ENCODE measurements at places on chromosomes 5 and 9. TPM values are rescaled to one million over a fixed set of nuclear protein-coding genes. Genes with fewer than 3 reads are reported as not detected.

The F12 gene
- 3.2 TPM for total RNA-seq

The IL3 gene
- not detected for total RNA-seq

The NME5 gene
- 17.0 TPM for total RNA-seq

The COL23A1 gene
- total RNA-seq, result 2.8 TPM

The VCAN gene
- 473 TPM for total RNA-seq

The SMIM33 gene
- not detected for total RNA-seq

The SOWAHA gene
- 1.2 TPM for total RNA-seq

The HMCN2 gene
- 2.4 TPM for total RNA-seq

The PNPLA7 gene
- 0.89 TPM for total RNA-seq

The ALG2 gene
- 39.4 TPM for total RNA-seq

The SVEP1 gene
- total RNA-seq, result 10.9 TPM

GRCh38 chr9:131635285-131635684 is 90.0 kb downstream of the PRRT1B start:
- H3K36me3 ChIP-seq, result peaks cover 23% of the 10 kb centered on the region
- peaks cover 12% of the 10 kb centered on the region for H3K4me1 ChIP-seq
- no peaks in the 10 kb centered on the region for H3K27me3 ChIP-seq
- H3K27ac ChIP-seq, result no peak overlapping the region
- no peak for DNase-seq

- peaks cover 6% of the 10 kb centered on the region for H3K4me1 ChIP-seq
- no peaks in the 10 kb centered on the region for H3K27me3 ChIP-seq
- H3K27ac ChIP-seq, result no peak overlapping the region
These were observed 48.5 kb downstream of the NEK6 start for GRCh38 chr9:124306098-124306735.

DNA sequence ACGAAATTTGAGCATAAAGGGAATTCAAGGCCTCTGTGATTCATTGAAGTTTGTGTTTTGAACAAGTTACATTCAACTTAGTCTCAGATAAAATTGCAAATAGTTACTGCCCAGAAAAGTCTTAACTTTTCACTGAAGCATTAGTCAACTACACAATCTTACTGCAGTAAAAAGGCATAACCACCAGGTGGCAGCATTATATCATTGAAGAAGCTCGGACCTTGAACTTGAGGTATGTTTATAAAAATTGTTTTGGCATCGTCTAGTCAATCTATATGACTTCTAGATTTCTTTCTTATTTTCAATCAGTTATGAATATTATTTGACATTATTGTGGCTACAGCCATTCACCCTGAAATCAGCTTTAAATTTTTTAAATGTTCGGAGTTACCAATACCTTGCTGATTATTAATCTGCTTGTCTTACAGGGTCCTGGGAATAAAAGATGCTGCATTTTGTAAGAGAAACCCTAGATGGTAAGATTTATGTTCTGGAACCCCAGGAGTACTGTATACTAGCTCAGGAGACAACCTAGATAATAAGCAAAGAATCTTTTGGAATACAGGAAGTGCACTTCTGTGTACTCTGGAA is 83.9 kb upstream of the GRAMD2B start:
- H3K27me3 ChIP-seq, result no peaks in the 10 kb centered on the region
- H3K36me3 ChIP-seq, result no peaks in the 10 kb centered on the region
- H3K27ac ChIP-seq, result no peak overlapping the region
- no peak overlapping the region for H3K4me3 ChIP-seq
- DNase-seq, result peak; percentile 51

DNA sequence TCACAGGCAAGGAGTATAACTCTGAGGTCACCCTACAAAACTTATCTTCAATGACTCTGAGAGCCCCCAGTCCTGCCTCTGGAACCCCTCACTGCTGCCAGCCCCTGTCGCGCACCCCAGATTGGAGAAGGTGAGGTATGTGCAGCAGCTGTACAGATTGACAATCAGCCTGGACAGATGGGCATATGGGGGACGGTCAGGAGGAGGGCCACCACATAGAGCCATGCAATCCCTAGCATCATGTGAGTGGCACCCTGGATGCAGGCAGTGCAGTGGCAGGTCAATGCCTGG is 90.1 kb downstream of the LMX1B start:
- peaks cover 45% of the 10 kb centered on the region for H3K27me3 ChIP-seq
- peaks cover 7% of the 10 kb centered on the region for H3K36me3 ChIP-seq
- H3K4me3 ChIP-seq, result no peak overlapping the region

- H3K36me3 ChIP-seq, result no peaks in the 10 kb centered on the region
- no peak overlapping the region for H3K27ac ChIP-seq
- no peak for DNase-seq
- no peaks in the 10 kb centered on the region for H3K4me1 ChIP-seq
- no peaks in the 10 kb centered on the region for H3K27me3 ChIP-seq
These were observed 21.8 kb upstream of the RNF145 start for GRCh38 chr5:159231167-159231566.

DNA sequence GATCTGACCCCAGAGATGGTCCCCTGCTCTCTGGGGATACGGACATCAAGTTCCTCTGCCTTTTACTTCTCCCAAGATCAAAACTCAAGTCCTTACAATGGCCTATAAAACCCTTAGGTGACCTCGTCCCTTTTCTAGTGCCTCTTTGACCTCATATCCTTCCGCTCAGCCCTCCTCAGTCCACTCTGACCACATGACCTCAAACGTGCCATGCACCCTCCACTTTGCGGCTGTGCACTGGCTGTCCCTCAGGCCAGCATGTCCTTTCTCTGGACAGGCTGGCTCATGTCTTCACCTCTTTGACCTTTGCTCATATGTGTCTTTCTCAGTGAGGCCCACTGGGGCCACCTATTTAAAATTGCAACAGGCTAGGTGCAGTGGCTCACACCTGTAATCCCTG is 14.7 kb downstream of the TRMO start:
- H3K27me3 ChIP-seq, result no peaks in the 10 kb centered on the region
- no peak overlapping the region for H3K4me3 ChIP-seq
- DNase-seq, result no peak
- peaks cover 31% of the 10 kb centered on the region for H3K36me3 ChIP-seq
- no peaks in the 10 kb centered on the region for H3K4me1 ChIP-seq

- H3K4me1 ChIP-seq, result no peaks in the 10 kb centered on the region
- DNase-seq, result no peak
- H3K36me3 ChIP-seq, result no peaks in the 10 kb centered on the region
- H3K27ac ChIP-seq, result no peak overlapping the region
- H3K4me3 ChIP-seq, result no peak overlapping the region
- no peaks in the 10 kb centered on the region for H3K27me3 ChIP-seq
These were observed 207.3 kb downstream of the PTTG1 start for GRCh38 chr5:160629003-160629402.

DNA sequence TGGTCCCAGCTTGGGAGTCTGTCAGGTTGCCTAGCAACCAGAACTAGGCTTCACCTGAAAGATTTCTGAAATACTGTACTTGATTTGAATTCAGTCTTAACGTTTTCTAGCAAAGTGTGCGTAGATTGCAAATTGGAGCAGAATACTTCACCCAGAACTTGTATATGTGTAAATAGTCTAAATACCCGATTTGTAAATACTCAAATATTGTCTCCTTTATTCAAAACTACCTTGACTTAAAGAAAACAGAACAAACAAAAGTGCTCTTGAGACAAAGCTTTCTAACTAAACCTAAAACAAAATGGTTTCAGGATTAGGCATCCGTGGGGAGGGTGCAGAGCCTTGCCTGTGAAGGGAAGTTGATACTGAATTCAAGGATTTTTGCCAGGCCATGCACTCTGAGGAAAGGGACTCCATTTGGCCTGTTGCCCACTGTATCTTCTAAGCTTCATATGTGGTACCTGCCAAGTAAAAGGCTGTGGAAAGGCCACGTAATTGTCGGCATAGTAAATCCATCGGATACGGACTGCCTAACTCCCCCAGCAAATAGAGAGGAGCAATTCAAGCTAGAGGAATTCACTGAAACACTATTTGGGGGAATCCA is 744 bp upstream of the HMGCS1 start:
- peaks cover 6% of the 10 kb centered on the region for H3K4me1 ChIP-seq
- no peaks in the 10 kb centered on the region for H3K27me3 ChIP-seq
- H3K27ac ChIP-seq, result peak overlapping the region; percentile 98
- DNase-seq, result no peak

DNA sequence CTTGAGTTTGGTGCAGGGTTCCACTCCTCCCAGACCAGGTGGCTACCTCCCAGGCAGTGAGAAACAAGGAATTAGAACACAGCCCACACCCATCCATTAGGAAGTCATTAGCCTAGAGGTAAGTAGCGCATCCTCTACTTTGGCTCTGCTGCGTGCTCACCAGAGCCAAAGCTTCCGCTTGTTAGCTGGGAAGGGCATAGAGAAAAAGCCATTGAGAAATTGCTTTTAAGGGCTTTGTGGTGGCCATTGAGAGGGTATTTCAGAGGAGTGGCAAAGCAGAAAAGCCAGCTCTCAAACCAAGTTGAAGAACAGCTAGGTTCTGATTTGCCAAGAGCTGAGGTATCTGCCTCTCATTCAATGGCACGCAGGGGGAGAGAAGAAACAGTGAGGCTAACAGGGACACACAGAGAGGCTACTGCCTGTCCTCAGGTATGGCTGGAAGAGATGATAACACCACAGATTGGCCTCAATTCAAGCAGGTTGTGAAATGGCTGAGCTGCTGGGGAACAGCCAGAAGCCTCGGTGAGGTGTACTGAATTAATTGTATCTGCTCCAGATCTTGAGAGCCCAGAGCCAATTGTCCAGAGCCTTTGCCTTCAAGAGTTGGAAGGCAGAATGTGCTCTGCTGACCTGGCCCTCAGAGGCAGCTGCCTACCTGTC is 119.4 kb downstream of the NTRK2 start:
- DNase-seq, result no peak
- H3K36me3 ChIP-seq, result no peaks in the 10 kb centered on the region
- H3K4me3 ChIP-seq, result no peak overlapping the region
- no peaks in the 10 kb centered on the region for H3K27me3 ChIP-seq
- peaks cover 8% of the 10 kb centered on the region for H3K4me1 ChIP-seq

DNA sequence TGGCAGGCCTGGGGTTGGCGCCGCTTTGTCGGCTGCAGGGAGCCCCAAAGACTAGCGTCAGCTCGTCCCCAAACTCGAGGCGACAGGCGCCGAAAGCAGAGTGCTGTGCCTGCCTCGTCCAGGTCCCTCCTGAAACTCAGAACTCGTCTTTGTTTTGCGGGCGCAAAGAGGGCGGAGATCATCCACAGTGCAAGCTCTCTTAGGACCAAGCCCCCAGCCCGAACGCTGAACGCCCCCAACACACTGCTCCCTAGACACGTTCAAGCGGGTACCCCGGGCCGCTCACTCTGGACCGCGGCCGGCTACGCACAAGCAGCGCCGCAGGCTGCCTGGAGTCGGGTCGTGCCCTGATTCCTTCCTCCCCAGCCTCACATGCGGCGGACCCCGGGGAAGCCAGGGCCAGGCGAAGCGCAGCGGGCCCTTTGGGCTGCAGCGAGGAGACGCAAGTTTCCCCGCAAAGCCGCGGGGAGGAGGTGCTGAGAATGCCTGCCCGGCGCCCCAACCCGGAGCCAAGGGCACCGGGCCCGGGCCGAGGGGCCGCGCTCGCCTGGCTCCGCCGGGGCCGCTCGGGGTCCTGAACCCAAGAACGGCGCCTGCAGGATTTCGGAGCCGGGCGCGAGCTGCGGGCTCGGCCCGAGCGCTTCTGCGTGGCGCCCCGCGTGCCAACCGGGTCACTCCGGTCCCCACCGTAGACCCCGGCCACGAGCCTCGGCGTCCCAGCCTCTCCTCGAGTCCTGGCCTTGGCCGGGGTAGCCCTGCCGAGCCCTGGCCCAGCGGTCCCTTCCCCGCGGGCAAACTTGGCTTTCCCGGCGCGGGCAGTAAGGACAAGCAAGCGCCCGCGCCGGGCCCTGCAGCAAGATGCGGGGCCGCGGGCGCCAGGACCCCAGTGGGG is 738 bp downstream of the FSTL4 start:
- no peaks in the 10 kb centered on the region for H3K36me3 ChIP-seq
- H3K27me3 ChIP-seq, result peaks cover 62% of the 10 kb centered on the region
- peak; percentile 50 for DNase-seq
- no peak overlapping the region for H3K27ac ChIP-seq
- H3K4me3 ChIP-seq, result peak overlapping the region; percentile 38

GRCh38 chr9:92707530-92707929 is 37.6 kb upstream of the IPPK start:
- no peaks in the 10 kb centered on the region for H3K4me1 ChIP-seq
- H3K4me3 ChIP-seq, result no peak overlapping the region
- no peak for DNase-seq
- H3K36me3 ChIP-seq, result peaks cover 21% of the 10 kb centered on the region

DNA sequence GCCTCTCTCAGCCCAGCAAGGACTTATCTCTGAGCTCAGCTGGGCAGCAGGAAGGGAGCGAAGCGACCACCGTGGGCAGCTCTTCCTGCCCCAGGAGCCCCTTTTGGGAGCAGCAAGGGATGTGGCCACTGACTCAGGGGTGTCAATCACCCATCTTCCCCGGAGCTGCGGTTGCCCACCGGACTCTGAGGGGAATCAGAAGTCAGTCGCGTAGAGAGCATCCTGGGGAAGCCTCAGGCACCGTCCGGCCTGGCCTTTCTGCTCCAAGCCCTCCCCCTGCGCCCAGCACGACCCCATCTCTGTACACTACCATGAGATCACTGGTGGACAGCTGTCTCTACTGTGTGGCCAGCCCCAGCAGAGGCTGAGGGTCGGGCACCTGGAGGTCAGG is 24.6 kb downstream of the GFI1B start:
- DNase-seq, result no peak
- no peak overlapping the region for H3K4me3 ChIP-seq
- H3K36me3 ChIP-seq, result no peaks in the 10 kb centered on the region
- no peaks in the 10 kb centered on the region for H3K27me3 ChIP-seq

DNA sequence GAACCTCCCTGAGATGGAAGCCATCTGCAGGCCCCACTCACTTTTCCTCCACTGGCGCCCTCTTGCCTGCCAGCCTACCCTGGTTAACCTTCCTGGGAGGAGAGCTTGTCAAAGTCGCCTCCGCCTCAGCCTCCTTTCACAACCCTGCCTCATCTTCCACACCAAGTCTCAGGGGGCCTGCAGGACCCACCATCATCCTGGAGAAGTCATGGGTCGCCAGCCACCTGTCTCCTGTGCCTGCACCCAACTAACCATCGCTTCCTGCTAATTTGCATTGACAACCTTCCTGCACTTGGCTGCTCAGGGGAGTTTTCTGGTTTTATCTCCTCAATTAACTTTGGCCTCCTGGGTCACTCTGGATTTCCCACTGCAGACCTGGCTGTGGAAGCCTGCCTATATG is 52.8 kb upstream of the GRHPR start:
- H3K4me1 ChIP-seq, result no peaks in the 10 kb centered on the region
- H3K27me3 ChIP-seq, result no peaks in the 10 kb centered on the region
- no peak overlapping the region for H3K27ac ChIP-seq
- no peaks in the 10 kb centered on the region for H3K36me3 ChIP-seq

GRCh38 chr5:176619203-176619568 is 9.2 kb upstream of the GPRIN1 start:
- peaks cover 48% of the 10 kb centered on the region for H3K4me1 ChIP-seq
- peak; percentile 97 for DNase-seq
- peak overlapping the region; percentile 27 for H3K4me3 ChIP-seq
